ENCODE measurements at places on chromosomes 7 and 10.
A peak's percentile ranks its signal among the peaks of the same experiment; 100 is the strongest.

DNA sequence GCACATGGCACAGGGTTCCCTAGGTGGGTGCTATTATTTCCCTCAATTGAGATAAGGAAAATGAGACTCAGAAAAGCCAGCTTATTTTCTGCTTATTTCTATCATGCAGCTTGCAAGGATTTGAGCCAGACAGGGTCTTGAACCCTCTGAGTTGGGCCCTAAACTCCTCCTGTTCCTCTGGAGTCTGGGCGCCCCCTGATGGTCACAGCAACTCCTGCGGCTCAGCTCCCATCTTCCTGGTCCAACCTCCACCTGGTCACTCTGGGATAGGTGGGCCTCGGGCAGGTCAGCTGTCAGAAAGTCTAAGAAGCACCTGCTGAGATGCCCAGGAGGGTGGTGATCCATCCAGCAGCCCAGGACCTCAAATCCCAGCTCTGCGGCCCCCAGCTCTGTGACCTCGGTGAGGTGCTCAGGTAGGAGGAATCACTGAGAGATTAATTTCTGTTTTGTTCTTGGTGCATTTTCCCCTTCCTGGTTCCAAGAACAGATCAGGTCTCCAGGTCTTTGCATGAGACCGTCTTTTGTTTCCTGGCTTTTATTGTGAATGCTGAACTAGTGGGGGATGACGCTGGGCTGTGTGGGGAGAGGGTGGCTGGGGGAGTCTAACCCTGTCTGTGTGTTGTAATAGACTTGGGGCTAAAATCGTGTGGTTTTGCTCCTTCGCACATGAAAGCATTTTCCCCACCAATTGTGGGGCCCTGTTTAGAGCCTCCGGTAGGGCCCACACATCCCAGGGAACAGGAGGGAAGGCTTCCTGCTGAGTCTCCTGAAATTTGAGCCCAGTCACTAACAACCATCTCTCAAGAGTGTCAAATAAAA is 32.8 kb downstream of the TMEM130 start:
- no peak for DNase-seq

DNA sequence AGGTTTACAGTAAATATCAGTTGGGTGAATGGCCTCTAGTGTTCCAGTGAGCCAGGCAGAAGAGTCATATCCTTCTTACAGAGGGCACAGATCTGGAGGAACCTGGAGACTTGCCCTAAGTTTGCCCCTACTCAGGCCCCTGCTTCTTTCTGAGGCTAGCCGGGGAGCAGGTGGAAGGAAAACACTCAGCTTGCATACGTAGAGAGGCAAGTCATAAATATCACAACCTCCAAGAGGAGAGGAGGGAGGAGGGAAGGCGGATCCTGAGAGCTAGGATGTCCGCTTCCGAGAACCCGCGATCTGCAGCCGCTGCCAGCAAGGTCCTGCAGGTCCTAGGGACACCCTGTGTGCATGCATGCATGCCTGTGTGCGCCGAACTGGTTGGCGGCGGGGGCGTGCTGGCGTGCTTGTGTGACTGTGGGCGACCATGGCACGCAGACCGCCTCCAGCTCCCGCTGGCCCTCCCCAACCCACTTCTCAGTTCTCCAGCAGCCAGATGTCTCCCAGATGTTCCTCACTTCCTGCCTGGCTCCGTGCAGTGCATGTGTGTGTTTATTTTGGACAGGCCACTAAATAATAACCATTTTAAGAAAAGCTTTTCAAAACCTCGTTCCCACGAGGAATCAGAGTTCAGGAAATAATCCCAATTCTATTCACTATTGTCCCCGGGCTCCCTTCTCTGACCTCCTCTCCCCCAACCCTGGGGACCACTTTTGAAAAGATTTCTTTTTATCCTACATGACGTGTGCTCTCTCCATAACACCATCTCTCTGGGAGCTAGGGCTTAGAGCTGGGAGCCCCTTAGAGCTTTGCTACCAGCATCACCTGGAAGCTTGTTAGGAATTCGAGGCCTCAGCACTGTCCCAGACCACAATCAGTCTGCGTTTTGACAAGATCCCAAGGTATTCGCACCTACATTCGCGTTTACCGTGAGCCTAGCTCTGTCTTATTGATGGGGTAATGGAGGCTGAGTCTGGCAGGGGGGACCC is 32.4 kb downstream of the UNC5B start:
- DNase-seq = peak; percentile 84

GRCh38 chr7:8322667-8323066 is 60.7 kb upstream of the ICA1 start:
- DNase-seq = no peak

- DNase-seq = no peak
Observed at GRCh38 chr10:28872587-28873165, 195.4 kb downstream of the BAMBI start.

DNA sequence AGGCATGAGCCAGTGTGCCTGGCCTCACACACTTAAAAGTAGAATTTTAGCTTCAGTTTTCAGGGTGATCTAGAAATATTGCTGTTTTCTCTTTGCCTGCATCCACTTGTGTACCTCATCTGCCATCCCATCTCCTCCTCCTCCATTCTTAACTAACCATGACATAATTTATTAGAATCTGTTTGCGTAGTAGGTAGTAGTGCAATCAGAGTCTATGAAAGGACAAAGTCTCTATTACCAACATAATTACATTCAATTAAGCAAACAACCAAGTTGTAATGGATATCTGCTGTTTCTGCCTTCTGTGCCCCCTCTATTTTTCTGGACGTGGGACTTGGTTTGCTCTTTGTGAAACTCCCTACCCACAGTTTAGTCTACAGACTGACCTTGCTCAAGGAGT is 72.9 kb downstream of the CDK14 start:
- DNase-seq = no peak

- no peak for DNase-seq
Observed at GRCh38 chr10:62081341-62082270, 180.1 kb downstream of the ARID5B start.

DNA sequence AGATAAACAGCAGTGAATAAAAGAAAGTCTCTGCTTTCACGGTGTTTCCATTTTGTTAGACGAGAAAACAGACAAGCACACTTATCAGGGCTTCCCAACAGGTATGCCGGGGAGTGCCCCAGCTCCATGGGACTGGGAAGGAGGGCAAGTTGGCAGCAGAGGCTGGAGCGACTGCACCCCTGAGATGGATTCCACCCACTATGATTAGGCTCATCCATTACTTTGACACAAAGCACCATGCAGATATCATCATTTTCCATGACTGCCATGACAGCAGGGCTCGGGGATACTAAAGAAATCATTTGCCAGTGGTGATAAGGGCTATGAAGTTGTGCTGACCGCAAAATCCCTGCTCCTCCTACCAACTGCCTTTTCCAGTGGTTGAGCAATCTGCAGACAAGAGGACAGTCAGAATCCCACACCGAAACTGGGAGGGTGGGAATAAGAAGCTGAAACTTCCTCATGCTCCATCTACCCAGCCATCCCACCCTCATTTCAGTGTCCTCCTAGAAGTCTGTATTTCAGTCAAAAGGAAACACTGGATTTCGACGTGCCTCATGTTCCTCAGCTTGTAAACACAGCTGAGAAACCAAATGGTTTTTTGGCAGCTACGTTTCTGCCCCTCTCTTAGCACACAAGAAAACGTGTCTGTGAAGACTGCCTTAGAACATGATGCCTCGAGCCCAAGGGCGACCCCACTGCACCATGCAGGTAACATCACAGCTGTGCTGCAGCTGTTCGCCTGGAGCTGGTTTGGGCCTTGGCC is 15.5 kb downstream of the CREB3L2 start:
- no peak for DNase-seq

- DNase-seq = peak; percentile 13
Observed at GRCh38 chr7:28921822-28922221, 36.3 kb downstream of the TRIL start.

DNA sequence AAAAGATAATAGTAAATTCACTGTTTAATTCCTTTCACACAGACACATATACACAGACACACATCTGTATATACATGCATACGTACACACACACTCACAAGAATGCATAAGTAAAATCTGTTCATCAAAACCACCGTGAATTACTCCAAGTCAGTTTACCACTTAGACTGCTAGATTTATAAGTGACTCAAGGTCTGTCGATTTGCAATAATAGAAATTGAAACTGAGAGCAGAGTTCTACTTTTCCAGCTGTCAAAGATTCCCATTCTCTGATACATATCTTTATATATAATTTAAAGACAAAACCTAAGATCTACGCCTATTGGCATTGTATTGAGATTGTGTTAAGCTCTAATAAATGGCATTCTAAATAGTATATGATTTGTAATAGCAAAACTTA is 9.9 kb upstream of the HGF start:
- DNase-seq = no peak

DNA sequence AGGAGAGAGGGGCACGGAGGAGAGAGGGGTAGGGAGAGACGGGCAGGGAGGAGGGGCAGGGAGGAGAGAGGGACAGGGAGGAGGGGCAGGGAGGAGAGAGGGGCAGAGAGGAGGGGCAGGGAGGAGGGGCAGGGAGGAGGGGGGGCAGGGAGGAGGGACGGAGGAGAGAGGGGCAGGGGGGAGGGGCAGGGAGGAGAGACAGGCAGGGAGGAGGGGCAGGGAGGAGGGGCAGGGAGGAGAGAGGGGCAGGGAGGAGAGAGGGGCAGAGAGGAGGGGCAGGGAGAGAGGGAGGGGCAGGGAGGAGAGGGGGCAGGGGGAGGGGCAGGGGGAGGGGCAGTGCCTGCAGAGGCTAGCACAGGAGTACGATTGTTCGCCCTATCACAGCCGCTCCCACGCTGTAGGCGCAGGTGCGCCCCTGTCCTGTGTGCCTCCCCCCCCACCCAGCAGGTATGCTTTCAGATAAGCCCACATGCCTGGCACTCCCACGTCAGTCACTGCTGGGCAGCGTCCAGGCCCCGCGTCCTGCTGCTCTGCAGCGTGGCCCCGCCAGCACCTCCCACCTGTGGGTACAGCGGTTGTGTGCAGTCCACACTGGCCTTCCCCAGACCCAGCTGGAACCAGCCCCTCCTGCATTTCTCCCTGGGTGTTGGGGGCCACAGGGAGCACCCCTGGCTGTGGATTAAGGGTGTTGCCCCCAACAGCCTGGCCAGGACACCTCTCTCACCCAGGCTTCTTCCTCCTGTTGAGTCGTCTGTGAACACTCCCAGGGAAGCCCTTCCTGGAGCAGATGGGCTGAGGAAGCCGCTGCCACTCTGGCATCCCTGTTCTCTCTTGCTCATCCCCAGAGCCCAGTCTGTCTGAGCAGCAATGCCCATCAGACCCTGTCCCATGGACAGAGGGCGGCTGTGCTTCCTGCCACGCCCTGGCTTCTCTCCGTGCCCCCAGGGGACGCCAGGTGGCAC is 10.8 kb downstream of the NKX6-2 start:
- DNase-seq = no peak

DNA sequence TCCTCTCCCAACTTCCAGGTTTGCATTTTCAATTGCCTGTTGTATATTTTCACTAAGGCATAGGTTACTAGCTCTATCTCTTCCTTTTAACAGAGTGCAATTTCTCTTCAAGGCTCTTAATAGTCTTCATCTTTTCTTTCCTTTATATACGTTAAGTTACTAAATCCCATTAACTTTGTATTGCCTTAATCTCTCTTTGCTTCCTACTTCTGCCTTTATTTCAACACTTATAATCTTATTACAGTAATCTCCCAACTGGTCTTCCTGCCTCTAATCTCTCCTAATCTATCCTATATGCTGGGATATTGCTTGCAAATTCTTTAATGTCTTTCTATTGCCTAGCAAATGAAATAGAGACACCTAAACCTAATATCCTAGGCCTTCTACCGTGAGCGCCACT is 26.1 kb downstream of the ST7 start:
- DNase-seq = no peak

DNA sequence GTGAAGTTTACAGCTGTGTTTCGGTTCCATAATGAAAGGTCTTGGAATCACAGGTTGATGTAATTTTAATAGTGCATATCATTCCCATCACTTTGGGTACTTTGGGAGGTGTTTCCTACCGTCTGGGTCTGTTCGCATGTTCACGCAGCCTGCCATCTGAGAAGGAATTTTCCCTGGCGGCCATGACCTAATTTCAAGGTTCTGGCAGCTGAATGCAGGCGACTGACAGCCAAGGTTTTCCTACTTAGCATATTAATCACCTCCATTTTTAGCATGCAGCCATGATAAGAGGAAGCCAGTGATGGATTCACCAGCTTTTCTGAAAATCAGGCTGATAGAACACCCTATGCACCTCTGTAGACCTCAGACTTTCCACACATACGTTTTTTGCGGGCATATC is 319.1 kb upstream of the TMEM229A start:
- no peak for DNase-seq

- no peak for DNase-seq
Observed at GRCh38 chr10:21976739-21977138, 26.8 kb downstream of the DNAJC1 start.

- no peak for DNase-seq
Observed at GRCh38 chr7:114415064-114415989, 712 bp downstream of the FOXP2 start.

DNA sequence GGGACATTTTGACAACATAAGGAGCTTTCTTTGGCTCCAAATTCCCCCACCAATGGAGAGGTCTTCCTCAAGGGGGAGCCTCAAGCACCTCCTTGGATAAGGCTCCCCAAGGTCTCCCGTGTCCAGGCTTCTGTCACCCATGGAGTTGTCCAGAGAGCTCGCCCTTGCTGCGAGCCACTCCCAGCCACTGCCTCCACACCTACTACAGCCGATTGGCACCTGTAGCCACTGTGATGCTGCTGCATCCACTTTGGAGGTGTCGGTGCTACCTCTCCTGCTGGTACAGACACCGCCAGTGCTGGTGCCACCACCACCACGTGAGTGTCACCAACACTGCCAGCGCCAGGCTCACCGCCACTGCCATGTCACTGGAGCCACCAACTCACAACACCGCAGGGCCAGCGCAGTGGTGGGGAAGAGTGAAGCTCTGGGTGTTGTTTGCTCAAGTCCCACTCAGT is 22.1 kb upstream of the ENO4 start:
- DNase-seq = no peak

GRCh38 chr7:2640482-2640830 is 8.7 kb downstream of the TTYH3 start:
- DNase-seq = no peak

- DNase-seq = no peak
Observed at GRCh38 chr10:119726676-119727261, 919 bp downstream of the INPP5F start.

DNA sequence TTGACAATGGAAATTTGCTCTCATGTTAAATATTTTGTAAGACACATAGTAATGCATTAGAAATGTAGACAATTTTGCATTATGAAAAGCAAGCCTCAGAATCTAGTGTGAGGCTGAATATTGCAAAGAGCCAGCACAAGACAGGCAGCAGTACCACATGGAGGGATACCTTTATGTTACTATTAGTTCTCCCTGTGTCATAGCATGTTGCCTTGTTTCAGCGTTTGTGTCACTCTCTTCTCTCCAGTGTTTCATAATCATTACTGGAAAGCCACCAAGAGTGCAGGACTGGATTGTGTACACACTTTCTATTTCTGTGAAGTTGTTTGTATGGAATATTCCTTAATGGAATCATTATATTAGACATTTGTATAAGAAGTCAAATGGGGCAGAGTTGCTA is 8.5 kb downstream of the AHR start:
- no peak for DNase-seq

GRCh38 chr10:118175148-118175547 is 128.4 kb upstream of the RAB11FIP2 start:
- DNase-seq = no peak

- peak; percentile 73 for DNase-seq
Observed at GRCh38 chr7:16708980-16709379, 44.6 kb upstream of the TSPAN13 start.
